ENCODE measurements at places on chromosomes 3 and 15.

DNA sequence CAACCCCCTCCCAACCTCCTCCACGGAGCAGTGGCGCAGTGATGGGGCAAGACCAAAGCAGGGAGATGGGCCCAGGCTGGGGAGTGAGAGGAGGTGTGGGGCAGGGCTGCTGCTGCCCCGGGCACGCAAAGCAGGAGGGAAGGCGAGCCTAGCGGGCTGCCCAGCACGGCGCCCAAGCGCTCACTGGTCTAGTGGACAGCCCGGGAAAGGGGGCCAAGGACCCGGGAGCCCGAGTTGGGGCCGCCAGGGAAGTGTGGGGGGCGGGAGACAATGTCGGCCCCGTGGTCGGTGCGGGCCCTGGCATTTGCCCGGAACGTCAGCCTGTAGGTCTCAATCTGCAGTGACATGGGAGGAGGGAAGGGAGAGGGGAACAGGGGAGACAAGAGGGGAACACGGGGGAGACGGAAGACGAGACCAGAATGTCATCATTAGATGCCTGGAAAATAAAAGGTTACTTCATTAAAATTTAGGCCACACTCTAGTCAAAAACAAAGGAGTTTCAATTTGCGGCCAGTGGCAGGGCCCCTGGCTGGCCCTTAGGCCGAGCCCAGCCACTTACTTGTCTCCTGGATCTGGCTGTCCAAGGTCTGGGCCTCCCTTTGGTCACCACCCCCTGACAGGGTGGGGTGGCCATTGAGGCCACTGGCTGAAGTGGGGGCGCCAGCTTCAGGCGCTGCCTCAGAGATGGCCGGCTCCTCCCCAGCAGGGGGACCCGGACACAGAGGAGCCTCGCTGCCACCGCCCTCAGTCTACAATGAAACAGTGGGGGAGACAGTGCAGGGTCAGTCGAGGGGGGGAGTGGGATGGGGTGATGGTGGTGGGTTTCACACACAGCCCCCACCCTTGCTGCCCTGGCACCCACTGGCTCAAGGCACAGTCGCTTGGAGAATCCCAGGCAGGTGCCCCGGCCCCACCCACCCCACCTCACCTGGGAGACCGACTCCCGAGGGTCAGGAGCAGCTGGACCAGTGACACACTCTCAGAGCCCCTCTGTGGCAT, 50.0 kb downstream of the DHX30 start:
- DNase-seq, result no peak

DNA sequence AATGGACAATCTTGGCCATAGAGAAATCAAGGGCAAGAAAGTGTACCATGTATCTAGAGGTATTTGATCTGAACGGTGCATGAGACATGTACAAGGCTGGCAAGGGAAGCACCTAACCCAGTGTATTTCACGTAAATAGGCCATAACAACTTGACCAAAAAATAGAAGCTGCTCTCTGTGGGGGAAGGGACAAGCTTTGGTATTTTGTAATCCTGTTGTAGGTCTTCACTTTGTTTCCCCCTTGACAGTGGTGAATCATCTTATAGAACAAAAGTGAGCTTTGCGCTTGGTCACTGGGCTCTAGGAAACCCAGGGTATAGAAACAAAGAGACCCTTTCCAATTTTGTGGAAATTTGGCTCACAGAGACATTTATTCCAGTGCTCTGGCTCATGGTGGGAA, 21.0 kb downstream of the LARS2 start:
- no peak for DNase-seq

GRCh38 chr3:61110576-61110975, 140.7 kb downstream of the FHIT start:
- no peak for DNase-seq

DNA sequence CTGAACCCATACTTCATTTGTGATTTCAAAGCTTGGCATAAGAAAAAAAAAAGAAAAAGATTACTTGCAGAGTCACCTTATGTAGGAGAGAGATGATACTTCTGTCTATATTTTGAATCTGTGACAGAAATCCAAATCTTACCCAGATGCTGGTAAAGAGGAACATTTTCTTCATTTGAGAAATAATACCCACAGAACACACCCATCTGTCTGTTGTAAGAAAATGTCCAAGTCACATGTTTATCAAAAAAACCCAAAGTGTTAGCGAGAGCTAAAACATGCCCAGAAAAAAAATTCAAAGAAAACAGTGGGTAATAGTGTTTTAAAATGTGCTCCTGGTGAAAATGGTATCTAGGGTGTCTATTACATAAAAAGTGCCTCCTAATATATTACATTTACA, 18.0 kb upstream of the RAP2B start:
- no peak for DNase-seq

DNA sequence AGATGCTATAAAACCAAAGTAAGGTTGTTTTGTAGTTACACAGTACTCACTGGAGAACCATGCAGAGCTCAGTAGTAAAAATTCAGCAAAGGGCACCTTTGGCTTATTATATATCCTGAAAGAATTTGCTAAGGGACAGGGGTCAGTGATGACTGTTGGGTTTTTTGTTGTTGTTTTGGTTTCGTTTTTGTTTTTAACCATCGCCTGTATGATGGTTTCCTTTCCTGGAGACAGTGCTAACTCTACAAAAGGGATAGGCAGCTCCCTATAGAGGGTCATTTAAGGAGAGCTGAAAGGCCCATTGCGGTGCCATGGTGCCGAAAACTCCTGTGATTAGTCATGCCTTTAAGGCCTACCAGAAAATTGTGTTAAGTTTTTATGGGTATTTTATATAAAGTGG, 118.2 kb upstream of the GOLIM4 start:
- DNase-seq, result no peak

GRCh38 chr3:150765949-150766720, 3.2 kb upstream of the SIAH2 start:
- DNase-seq, result no peak
